Body of pancreas (tissue), 4 donors: ENCODE measurements at places on chromosomes 7 and 10. TPM values are rescaled to one million over a fixed set of nuclear protein-coding genes. Genes with fewer than 3 reads are reported as not detected.

The RBP4 gene
- 22.1 TPM for total RNA-seq

The HERPUD2 gene
- total RNA-seq: 19.4 TPM

The GPR26 gene
- not detected for total RNA-seq

The IL6 gene
- total RNA-seq: 2.9 TPM

DNA sequence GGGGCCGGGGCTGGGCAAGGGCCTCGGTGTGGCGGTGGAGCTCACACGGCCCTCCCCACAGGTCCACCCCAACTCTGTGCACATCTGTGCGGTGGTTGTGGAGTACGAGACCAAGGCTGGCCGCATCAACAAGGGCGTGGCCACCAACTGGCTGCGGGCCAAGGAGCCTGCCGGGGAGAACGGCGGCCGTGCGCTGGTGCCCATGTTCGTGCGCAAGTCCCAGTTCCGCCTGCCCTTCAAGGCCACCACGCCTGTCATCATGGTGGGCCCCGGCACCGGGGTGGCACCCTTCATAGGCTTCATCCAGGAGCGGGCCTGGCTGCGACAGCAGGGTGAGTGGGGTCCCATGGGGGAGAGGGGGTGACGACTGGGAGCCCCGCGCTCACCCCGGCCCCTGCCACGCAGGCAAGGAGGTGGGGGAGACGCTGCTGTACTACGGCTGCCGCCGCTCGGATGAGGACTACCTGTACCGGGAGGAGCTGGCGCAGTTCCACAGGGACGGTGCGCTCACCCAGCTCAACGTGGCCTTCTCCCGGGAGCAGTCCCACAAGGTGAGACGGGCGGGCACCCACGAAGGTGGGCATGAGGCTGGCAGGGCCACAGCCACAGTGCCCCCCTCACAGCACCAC lies 8.8 kb downstream of the TMEM120A start:
- DNase-seq: peak; percentile 29

GRCh38 chr10:59036311-59037017 lies 140.0 kb upstream of the PHYHIPL start:
- DNase-seq: no peak

DNA sequence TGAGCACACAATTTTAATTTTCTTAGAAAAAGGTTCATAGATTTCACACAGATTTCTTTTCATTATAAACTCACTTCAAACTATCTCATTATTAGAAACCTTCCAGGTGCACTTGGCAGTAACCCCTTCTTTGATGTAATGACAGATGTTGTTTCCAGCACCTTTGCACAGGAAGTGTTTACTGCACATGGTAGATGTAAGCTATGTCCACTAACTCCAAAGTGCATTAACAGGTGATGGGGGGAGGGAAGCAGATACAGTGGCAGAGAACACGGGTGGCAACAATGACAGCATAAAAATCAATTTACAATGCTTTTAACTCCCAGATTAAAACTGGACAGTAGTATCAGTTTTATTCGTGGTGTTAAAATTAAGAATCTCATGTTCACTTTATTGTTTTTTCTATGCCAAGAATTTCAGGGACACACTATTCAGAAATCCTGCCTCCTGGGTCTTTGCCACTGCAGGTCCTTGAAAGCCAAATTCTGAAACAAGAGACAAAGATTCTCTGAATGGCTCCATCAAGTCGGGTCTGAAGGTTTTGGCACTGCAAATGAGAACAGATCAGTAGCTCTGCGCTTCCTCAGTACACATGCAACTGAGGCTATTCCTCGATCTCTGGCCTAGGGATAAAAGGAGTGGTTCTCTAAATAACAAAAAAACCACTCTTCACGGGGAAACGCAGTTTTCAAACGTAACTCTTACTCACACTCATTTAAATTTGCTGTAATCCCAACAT lies 187.7 kb downstream of the JAZF1 start:
- no peak for DNase-seq

DNA sequence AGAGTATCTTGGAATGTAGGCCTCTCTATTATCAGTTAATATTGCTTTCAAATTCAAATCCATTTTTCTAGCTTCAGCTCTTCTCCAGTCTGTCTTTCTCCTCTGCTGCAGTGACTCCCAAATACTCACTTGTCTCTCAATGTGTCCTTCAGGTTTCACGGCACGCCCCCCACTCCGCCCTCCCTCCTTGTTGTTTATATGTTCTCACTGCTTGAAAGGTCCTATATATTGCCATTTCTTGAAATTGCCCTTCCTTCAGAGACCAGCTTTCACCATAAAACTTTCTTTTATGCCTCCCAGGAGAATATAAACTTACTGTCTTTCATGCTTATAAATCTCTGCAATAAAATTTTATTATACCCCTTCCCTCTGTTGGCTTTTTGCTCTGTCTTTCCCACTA lies 668.2 kb downstream of the CCSER2 start:
- DNase-seq: no peak

DNA sequence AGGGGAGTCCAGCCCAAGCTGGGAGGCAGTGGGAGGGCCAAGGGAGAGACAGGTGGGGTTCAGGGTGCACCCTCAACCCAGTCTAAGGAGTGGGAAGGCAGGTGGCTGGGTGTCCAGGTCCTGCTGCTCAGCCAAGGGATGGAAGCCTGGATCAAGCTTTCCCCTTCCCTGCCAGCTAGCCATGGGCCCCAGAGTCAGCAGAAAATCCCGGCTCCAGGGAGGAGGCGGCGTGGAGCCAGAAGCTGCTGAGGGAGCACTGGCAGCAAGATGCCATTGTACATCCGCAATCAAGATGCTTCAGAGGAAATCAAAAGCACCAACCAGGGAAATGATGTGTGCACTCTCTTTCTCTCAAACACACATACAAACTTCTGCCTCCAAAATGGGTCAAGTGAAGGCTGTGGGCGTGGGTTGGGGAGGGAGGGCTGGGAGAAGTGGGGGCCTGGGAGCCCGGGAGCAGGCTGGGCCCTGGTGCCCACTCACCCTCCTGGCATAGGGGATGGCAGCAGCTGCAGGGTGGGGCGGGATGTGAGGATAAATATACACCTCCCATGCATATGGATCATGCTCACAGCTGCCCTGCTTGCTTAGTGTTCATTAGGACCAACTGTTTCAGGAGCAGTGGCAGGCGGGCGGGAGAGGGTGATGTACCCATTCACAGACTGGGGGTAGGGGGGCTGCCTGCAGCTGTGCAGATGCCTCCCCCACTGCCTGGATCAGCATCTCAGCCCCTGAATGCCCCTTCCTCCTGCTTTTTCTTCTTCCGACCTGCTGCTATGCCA lies 24.2 kb downstream of the TRIM8 start:
- DNase-seq: peak; percentile 36
